ENCODE measurements at places on chromosomes 7 and 10.
A peak's percentile ranks its signal among the peaks of the same experiment; 100 is the strongest.

DNA sequence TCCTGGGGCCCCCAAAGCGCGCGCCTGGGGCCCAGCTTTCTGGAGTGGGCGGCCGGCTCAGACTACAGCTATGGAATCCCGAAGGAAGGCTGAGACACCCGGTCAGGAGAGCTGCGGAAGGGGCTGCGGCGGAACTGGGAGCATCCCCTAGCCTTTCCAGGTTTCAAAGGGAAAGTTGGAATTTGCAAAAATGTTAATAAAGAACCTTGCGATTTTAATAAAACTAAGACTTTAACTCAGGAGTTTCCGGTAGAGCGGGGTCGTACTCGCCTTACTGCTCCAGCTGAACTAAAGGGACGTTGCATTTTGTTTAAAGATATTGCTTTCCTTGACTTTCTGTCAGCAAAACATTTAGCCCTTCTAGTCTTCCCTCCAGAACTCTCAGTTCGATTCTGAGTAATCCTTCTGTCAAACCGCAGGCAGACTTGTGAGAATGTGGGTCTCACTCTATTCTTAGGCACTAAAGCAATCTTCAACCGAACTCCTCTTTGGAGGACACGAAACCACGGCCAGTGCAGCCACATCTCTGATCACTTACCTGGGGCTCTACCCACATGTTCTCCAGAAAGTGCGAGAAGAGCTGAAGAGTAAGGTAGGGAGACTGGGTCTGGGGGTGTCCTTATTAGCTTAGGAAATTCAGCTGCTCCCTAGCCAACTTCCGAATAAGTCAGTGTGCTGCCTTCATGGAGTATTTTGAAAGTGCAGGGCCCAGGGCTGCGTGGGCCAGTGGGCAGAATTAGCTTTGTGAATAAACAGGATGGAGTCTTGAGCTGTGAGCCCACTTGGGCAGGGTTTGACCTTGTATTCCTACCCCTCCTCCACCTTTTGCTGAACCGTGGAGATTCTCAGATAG lies 1.9 kb downstream of the CYP26A1 start:
- peaks cover 25% of the 10 kb centered on the region for H3K4me1 ChIP-seq
- peaks cover 8% of the 10 kb centered on the region for H3K27me3 ChIP-seq
- H3K27ac ChIP-seq, result no peak overlapping the region
- H3K36me3 ChIP-seq, result no peaks in the 10 kb centered on the region
- DNase-seq, result no peak
- H3K4me3 ChIP-seq, result no peak overlapping the region

GRCh38 chr7:26345837-26346236 lies 54.2 kb downstream of the SNX10 start:
- no peak overlapping the region for H3K4me3 ChIP-seq
- no peak for DNase-seq
- no peaks in the 10 kb centered on the region for H3K27me3 ChIP-seq

GRCh38 chr10:114223066-114223465 lies 16.0 kb upstream of the VWA2 start:
- no peak for DNase-seq
- H3K4me1 ChIP-seq, result no peaks in the 10 kb centered on the region
- H3K36me3 ChIP-seq, result no peaks in the 10 kb centered on the region
- no peak overlapping the region for H3K4me3 ChIP-seq
- no peak overlapping the region for H3K27ac ChIP-seq

DNA sequence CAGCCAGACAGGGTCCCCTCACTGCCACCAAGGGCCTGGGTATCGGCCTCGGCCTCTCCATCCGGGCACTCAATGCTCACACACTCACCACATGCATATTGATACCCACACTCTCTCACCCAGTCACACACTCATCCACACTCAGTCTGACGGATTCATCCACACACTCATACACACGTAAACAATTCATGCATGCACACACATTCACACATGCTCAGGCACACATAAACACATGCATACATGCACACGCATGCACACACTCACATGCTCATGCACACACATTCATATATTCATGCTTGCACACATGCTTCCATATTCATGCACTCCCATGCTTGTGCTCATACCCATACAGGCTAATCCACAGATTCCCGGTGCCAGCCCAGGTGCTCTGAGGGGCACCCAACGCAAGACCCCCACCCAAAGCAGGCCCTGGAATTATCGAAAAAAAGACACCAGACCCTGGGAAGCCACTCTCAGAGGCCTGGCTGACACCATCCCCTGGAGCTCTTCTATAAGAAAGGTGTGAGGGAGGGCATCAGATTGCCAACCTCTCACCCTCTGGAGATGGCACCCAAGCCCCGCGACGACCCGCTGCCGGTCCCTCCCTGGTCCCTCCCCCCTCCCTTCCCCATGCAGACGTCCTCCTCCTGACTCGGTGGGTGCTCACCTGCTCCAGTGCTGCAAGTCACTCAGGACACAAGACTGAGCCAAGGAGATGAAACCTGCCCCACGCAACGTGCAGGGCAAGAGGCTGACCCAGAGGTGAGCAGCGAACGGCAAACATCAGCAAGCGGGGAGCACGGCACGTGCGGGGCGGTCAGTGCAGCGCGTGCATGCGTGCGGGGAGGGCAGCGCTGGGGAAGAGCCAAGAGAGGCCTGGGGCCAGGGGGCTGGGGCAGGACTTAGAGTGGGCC lies 15.2 kb downstream of the STK32C start:
- no peaks in the 10 kb centered on the region for H3K36me3 ChIP-seq
- no peaks in the 10 kb centered on the region for H3K27me3 ChIP-seq
- H3K4me3 ChIP-seq, result no peak overlapping the region

DNA sequence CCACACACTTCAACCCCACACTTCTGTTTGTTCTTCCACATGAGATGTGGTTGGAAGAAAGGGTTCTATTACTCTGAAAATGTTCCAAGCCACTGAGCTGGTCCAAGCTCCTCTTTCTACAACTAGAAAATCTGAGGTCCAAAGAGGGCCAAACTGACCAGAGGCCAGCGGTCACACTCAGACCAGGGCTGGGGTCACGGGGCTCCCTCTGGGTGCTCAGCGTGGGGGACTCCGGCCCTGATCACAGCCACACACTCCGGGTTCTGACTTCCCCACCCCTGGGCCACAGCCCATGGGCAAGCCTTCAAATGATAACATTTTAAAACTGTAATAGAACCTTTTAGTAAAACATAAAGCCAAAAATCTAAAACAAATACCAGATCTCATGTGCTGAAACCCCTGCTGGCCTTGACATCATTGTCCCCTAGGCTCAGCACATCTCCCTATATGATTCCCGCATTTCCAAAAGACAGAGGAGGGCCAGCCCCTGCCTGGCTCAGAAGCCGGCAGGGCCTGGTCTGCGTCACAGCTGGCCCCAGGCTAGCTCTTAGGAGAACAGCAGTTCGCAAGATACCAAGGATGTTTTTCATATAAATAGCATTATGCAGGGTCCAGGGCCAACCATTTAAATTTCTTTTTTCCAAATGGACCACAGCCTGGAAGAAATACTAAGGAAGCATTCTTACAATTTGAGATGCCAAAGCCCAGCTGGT lies 3.3 kb downstream of the CRYGN start:
- no peak for DNase-seq
- no peaks in the 10 kb centered on the region for H3K27me3 ChIP-seq
- H3K4me3 ChIP-seq, result no peak overlapping the region

- H3K4me3 ChIP-seq, result no peak overlapping the region
- no peaks in the 10 kb centered on the region for H3K4me1 ChIP-seq
Measured at GRCh38 chr7:2165610-2166594, 66.8 kb downstream of the MAD1L1 start.

DNA sequence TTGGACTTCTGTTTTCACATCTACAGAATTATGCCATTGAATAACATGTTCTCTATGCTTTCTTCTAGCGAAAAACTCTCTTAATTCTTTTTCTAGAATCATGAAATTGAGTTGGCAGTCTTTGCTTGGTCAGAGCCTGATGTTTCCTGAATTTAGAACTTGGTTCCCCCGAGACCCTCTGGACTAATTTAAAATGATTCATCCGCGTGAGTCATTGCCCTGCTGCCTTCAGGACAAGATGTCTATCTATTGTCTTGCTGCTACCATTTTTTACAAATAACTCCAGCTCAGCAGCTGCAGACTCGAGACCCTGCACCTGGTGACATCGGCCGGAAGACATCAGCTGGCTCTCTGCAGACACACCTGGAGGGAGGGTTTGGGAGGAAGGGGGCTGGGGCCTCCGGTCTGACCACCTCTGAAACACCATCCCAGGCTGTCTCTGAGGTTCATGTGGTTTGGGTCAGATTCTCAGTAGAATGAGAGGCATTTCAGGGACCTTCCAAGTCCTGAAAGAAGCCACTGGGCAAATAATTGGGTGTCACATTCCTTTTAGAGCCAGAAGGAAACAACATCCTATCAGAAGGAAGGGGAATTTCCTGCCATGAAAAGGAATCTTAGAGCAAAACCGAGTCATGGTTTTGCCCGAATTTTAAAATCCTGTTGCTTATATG lies 20.9 kb upstream of the KLF6 start:
- peak; percentile 60 for DNase-seq
- H3K4me1 ChIP-seq, result peaks cover 68% of the 10 kb centered on the region
- peak overlapping the region; percentile 82 for H3K27ac ChIP-seq
- H3K36me3 ChIP-seq, result no peaks in the 10 kb centered on the region
